Cardiac septum (tissue), 1 donor: ENCODE measurements at places on chromosomes 6 and 20. TPM values are rescaled to one million over a fixed set of nuclear protein-coding genes. Genes with fewer than 3 reads are reported as not detected.
A peak's percentile ranks its signal among the peaks of the same experiment; 100 is the strongest.

Gene BEND6
- 1.5 TPM for total RNA-seq

Gene PTGIS
- total RNA-seq, result 37.6 TPM

- DNase-seq, result peak; percentile 33
Observed at GRCh38 chr20:63320616-63321147, 27.7 kb downstream of the COL20A1 start.

GRCh38 chr6:29631860-29632731, 887 bp downstream of the GABBR1 start:
- DNase-seq, result peak; percentile 81

GRCh38 chr20:51391926-51392325, 150.6 kb downstream of the NFATC2 start:
- DNase-seq, result no peak

DNA sequence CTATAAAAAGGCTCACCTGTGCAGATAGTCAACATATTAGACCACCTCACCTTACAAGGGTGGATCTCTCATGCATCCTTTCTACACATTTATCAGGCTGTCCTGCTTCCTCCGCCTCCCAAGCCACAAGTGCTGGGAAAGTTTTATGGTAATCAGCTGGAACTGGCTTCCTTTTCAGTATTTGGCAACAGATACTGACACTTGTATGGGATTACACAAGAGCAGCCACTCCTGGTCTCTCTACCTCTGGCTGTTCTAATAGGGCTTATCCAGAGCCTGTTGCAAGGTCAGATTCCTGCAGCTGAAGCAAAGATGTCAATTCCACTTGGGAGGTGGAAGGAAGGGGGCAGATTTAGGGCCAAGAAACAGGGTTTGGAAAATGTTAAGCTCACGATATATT, 503 bp upstream of the GPLD1 start:
- DNase-seq, result no peak

DNA sequence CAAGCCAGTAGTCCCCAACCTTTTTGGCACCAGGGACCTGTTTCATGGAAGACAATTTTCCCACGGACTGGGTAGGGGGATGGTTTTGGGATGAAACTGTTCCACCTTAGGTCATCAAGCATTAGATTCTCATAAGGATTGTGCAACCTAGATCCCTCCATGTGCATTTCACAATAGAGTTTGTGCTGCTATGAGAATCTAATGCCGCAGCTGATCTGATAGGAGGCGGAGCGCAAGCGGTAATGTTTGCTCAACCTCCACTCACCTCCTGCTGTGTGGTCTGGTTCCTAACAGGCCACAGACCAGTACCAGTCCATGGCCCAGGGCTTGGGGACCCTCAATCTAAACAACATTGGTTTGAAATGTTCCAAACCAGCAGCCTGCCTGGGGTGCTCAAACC, 137.0 kb upstream of the STXBP5 start:
- DNase-seq, result no peak
